CD4-positive, alpha-beta T cell treated with Interleukin-10 for 1 hour (primary cell): ENCODE measurements at places on chromosomes 3 and 15.

GRCh38 chr3:150699068-150699639, 4.6 kb downstream of the ERICH6 start:
- DNase-seq = no peak

DNA sequence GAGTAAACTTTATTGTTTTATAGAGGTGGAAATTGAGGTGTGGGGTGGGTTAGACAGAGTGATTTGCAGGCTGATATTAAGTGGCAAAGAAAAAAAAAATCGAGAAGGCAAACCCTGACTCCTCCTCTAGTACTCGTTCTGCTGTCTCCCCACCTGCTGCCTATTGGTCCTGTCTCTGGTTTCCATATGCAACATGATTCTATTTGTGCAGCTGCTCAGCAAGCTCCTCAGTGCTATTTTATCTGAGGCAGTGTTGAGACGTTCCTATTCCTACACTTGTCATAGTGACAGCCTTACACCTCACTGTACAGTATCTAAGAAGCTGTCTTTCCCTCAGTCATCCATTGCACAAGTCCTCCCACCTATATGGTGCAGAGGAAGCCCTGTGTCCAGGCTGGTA, 45.1 kb downstream of the RSL24D1 start:
- no peak for DNase-seq

- no peak for DNase-seq
These were observed 525.5 kb downstream of the ZIC1 start for GRCh38 chr3:147934451-147935180.

GRCh38 chr3:148727231-148727630, 29.5 kb downstream of the AGTR1 start:
- no peak for DNase-seq

DNA sequence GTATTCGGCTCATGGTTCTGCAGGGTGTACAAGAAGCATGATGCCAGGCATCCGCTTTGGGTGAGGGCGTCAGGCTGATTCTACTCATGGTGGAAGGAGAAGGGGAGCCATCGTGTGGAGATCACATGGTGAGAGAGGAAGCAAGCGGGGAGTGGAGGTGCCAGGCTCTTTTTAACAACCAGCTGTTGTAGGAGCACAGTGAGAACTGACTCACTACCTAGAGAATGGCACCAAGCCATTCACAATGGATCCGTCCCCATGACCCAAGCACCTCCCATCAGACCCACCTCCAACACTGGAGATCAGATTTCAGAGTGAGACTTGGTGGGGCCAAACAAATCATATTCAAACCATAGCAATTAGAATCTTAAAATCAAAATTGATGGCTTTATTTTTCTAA, 259.8 kb upstream of the CTDSPL start:
- DNase-seq = no peak

DNA sequence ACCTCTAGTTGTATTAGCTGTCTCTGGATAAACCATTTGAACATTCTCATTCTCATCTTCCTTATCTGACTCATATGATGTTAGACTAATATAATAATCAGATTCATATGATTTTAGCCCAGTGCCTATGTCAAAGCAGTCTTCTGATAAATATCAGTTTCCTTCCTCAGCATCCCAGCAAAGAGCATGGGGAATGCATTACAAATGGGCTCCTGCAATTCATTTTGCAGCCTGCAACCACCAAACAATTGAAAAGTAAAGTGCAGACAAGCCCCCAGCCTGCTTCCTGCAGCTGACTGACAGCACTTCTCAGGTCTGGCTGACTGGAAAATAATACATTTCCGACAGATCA, 78.2 kb upstream of the STAC start:
- no peak for DNase-seq
